ENCODE measurements at places on chromosomes 7 and 10.

DNA sequence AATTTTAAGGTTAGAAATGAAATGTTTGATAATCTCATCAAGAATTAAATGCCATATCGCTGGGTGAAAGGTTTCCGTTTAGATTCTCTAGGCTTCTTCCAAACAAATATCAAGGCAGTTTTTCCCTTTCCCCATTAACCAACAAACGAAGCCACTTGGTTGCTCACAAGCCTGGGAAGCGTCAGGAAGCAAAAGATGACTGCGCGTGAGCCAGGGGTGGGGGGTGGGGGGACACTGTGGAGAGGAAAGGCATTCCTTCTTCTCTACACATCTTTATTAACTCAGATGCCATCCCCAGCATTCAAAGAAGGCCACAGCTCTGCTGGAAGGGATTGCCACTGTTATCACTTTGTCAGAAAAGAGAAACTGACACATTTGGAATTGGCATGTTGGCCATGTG, 207.1 kb downstream of the TRIL start:
- DNase-seq = no peak

DNA sequence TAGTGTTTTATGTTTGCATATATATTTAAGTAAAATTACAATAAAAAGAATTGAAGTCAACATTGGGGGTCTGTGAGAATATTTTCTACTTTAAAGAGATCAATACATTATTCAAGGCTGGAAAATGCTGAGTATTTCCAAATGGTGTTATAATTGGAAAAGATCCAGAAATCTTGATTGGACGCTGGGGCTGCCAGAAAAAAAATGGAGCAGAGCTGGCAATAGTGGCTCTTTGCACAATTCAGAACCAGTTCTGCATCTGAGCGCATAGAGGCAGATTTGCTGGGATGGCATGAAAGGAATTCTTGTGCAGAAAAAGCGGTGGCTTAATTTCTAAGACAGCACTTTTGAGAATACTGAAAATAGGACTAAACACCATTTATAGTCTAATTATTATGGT, 10.8 kb upstream of the VWC2 start:
- DNase-seq = no peak

DNA sequence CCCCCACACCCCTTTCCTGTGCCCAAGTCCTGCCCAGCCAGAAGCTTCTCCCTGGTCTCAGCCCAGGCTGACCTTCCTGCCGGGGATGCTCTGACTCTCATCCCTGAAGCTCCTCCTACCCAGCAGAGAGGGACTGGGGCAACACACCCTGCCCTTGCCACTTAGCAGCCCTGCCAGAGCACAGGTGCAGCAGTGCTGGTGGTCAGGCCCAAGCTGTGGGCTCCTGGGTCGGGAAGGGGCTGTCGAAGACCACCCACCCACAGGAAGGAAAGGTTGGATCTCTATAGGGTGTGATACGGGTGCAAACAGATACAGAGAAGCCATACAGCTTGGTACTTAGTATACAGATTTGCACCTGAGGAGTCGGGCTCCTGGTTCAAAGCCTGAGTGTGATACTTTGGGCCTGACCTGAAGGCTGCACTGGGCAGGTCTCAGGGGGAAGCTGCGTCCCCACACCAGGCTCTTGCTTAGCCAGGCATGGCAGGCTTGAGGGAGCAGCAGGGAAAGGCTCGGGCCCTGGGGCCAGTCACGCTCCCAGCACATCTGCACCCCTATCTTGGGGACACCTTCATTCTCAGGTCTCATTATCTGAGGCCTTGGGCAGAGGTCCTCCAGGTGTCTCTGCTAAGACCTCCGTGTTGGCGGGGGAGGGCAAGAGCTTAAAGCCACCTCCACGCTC, 47.3 kb downstream of the TCERG1L start:
- DNase-seq = no peak

DNA sequence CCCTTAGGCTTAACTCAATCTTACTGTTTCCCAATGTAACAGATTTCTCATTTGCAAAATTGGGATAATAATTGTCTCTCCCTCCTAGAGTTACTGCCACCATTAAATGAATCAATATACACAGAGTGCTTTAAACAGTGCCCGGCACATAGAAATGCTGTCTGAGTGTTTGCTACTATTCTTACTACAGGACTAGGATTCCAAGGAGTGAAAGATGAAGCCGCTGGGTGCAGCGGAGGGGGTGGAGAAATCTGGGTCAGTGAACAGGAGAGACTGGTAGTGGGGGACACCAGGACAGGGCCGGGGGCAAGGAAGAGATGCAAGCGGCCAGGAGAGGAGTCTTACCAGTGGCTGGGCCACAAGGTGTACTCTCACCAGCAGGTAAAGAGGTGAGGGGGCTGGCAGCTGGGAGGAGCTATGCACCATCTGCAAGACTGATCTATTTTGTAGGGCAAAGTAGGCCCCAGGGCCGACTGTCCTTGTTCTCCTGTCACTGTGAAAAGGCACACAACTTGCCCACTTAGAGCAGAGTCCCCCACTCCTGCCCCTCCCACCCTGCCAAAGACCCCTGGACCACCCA, 18.5 kb upstream of the PRRT4 start:
- DNase-seq = no peak

- no peak for DNase-seq
Measured at GRCh38 chr7:22884911-22885788, 62.5 kb upstream of the TOMM7 start.

GRCh38 chr7:16970732-16971482, 89.1 kb upstream of the AGR3 start:
- DNase-seq = no peak

DNA sequence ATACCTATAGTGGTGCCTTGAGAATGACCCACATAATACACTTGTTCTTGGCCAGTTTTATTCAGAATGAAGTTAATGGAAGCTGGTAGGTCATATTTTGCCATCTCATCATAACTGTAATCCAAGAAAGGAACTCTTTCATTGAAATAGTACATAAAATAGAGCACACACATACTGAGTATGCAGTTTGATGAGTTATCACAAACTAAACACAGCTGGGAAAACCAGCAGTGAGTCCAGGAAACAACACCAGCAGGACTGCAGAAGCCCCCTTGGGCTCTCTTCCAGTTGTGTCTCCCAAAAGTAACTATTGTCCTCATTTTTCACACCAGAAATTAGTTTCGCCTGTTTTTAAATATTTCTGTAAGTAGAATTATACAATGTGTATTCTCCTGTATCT, 19.8 kb upstream of the CH25H start:
- no peak for DNase-seq

DNA sequence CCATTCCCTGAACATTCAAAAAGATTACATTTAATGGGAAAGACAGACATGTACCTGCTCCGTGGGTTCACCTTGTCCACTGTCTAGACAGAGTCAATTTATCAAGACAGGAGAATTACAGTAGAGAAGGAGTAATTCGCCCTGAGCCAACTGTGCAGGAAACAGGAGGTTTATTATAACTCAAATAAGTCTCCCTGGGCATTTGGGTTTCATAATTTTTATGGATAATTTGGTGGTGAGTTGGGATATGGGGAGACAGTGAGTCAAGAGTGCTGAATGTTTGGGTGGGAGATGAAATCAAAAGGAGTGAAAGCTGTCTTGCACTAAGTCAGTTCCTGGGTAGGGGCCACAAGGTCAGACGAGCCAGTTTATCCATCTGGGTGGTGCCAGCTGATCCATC, 165.9 kb upstream of the NAMPT start:
- no peak for DNase-seq

DNA sequence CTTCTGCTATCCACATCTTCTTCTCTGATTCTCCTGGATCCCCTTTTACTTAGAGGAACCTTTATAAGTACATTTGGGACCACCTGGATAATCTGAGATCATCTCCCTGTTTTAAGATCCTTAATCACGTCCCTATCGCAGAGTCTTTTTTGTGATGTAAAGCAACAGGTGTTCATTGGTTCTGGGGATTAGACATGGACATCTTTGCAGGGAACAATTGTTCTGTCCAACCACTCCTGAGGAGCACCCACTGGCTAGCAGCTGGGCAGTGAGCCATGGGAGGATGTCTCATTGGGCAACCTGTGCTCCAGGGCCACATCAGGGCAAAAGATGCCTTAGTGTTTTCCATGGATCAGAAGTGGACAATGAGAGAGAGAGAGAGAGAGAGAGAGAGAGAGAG, 56.0 kb downstream of the ZNF800 start:
- DNase-seq = no peak

GRCh38 chr10:30219971-30220751, 128.9 kb downstream of the MTPAP start:
- DNase-seq = no peak

GRCh38 chr10:69232252-69232651, 12.1 kb downstream of the HKDC1 start:
- no peak for DNase-seq

GRCh38 chr7:20509892-20510572, 105.4 kb upstream of the ABCB5 start:
- DNase-seq = no peak

- no peak for DNase-seq
Measured at GRCh38 chr7:28729281-28729680, 228.8 kb downstream of the TRIL start.

- DNase-seq = peak; percentile 81
Measured at GRCh38 chr10:84267503-84268126, 22.8 kb downstream of the RGR start.

DNA sequence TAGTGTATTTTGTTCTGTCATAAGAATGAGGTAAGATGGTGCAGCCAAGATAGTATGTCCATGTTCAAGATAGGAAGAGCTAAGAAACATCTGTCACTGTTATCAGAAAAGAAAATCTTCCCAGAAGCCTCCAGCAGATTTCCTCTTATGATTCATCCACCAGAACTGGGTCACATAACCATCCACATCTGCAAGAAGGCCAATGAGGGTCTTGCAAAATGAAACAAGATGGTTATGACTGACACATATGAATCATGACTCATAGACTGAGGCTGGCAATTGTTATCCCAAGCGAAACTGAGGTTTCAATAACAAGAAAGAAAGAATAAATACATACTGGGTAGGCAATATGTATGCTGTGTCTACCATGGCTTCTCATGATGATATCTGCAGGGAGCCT, 30.3 kb downstream of the CCNJ start:
- no peak for DNase-seq

DNA sequence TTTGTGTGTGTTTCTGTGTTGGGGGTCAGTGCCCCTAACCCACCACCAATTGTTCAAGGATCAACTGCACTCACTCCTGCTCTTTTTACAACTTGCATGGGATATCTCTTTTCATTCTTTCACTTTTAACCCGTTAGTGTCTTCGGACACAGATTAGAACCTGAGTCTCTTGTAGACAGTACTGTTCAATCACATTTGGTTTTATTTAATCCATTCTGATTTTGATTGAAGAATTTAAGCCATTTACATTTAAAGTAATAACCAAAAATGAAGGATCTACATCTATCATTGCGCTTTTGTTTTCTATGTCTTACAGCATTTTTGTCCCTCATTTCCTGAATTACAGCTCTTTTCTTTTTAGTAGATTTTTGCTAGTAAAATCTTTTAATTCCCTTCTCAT, 43.6 kb downstream of the ZNF248 start:
- DNase-seq = no peak

GRCh38 chr10:10872035-10872673, 145.5 kb upstream of the CELF2 start:
- no peak for DNase-seq

DNA sequence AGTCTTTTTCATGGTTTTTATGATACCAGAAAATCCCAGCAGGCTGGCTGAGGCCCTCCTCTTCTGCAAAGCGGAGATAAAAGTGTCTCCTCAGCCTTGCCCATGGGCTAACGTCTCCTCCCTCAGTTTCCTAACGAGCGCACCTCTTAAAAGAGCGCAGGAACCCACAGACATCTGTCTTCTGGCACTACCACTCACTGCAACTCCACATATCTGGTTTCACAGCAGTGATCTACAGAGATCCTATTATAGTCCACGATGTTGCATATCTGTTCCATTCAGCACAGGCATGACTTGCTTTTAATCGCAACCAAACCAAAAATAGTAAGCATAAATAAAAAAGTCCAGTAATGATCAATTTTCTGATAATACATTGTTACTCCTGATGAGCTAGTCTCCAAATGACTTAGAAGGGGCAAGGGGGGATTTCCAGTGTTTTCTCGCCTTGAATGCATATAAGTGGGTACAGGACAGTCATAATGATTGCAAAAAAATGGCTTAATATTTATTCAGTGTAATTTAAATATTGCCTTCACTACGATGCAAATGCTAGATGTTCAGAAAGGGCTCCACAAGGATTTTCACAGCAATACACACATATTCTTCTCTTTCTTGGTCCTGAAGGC, 20.9 kb downstream of the ANKRD22 start:
- no peak for DNase-seq

DNA sequence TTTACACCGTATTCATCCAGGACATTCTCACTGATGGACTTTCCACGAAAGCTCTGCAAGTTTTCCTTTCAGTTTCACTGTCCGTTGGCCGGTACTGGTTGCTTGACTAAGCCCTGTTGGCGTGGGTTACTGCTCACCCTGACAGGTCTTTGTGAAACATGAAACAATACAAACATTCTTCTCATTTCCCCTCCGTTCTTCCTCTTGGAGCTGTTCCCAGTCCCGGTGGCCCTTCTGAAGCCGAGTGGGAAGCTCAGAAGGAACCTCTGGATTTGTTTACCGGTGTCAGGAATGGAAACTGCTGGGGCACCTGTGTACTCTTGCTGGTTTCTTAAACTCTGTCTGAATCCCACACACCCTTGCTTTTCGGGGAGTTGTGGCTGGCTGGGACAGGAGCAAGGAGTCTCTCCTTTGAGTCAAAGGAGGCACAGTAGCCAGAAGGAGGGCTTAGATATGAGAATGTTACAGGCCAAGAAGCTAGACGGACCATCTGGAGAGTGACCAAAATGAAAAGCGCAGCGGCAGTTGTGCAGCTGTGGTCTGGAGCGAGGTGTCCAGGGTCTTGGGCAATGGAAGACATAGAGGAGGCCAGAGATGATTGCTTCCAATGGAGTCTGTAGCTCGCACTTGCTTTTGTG, 45.7 kb downstream of the LYZL2 start:
- DNase-seq = no peak
